Stimulated activated CD4-positive, alpha-beta T cell treated with anti-CD3 and anti-CD28 coated beads, Interleukin-12 subunit alpha, Interleukin-12 subunit beta, amount 100 ng/mL, for 4 hours (primary cell): ENCODE measurements at places on chromosomes 5 and 9.

GRCh38 chr5:155532621-155533311 lies 519.2 kb downstream of the KIF4B start:
- DNase-seq: no peak

DNA sequence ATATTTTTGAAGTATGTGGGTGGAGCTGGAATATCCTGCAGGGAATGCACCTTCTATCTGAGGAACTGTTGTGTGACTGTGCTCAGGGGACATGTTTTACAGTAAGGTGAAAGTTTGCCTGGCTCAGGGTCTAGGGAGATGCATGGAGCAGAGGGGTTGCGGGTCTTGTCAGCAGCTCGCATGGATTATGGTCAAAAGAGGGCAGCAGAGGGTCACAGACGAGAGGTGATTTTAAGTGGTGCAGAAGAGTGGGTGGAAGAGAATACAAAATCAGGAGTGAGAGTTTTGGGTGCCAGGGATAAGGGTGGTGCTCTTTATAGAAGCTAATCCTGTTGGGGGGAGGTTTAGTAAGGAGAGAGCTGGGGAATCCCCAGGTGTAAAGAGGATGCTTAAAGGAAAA lies 53.5 kb upstream of the GRIN3A start:
- no peak for DNase-seq

DNA sequence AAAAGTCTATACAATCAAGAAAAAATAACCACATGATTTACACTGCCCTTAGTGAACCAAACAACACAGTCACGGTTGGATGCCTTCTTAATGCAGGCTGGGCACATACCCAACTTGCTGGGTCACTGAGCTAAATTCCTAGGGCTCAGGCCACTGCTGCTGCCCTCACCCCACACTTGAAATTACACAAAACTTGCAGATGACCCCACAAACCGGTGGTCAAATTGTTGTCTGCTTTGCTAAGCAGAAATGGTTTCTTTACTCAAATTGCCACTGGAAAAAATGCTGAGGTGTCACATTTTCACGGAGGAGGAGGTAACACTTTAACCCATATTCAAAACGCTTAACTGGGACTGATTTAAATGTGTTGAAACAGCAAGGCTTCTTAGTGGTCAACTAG lies 62.4 kb downstream of the HMHB1 start:
- no peak for DNase-seq

- no peak for DNase-seq
These were observed 30.5 kb upstream of the GADD45G start for GRCh38 chr9:89574309-89574708.

DNA sequence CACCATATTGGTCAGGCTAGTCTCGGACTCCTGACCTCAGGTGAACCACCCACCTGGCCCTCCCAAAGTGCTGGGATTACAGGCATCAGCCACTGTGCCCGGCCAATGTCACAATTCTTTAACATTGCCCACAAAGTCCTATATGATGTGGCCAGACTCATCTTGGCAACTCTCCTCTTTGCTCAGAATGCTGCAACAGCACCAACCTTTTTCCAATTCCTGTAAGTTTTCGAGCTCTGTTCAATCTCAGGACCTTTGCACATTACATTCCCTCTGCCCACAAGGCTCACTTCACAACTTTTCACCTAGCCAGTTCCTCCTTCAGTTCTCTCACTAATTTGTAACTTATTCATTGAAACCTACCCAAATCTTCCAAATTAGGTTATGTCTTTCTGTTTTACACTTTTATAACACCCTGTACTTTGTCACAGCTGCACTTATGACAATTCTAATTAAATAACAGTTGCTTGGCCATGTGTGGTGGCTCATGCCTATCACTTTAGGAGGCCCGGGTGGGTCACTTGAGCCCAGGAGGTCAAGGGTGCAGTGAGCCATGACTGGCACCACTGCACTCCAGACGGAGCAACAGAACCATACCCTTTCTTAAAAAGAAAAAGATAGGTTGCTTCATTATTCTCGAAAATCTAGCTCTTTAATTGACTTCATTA lies 30.9 kb upstream of the GLDC start:
- DNase-seq: no peak

- DNase-seq: no peak
These were observed 82.1 kb downstream of the HRH2 start for GRCh38 chr5:175740014-175740413.

GRCh38 chr5:174910245-174910737 lies 185.9 kb downstream of the MSX2 start:
- peak; percentile 51 for DNase-seq

DNA sequence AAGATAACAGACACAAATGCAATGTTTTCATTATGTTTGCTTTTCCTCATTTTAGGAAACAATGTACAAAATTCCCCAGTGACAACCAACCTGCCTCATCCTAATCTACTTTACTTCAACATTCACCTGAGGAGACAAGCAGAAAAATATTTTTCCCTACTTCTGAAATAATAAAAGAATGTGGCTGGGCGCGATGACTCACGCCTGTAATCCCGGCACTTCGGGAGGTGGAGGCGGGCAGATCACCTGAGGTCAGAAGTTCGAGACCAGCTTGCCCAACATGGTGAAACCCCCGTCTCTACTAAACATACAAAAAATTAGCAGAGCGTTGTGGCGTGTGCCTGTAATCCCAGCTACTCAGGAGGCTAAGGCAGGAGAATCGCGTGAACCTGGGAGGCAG lies 36.9 kb downstream of the MYO10 start:
- DNase-seq: no peak

DNA sequence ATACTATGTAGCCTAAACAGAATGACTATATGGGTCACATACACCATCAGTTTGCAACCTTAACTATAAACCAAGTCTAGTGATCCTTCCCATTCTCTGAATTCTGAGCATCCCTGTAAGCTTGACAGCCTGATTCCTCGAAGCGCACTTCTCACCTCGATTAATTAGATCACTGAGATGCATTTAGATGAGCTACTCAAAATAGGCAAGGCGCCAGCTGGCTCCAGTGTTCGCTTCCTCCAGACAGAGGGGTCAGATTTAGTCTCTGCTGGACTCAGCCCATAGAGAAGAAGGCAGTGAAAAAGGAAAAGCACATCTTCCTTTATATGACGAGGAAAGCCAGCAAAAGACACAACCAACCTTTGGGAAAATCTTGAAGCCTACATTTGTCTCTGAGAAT lies 371.5 kb downstream of the MLLT3 start:
- no peak for DNase-seq

DNA sequence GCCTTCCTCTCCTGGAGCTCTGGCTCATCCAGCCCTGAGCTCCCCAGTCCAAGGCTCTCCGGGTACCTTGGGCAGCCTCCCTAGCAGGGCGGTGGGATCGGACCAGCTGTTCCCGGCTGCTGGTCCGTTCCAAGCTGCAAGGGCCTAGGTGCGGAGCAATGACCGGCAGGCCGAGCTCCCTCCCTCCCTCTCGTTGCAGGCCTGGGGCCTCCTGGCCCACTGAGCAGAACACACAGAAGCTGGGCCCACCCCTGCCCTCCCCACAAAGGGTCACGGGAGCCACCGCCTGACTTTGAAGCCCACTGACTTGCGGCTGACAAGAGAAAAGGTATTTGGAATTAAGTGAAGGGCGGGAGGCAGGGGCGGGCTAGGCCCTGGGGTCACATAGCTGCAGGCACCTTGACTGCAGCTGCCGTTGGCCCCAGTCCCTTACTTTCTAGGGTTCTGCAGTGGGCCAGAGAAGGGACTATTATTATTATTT lies 104.7 kb upstream of the IER5L start:
- no peak for DNase-seq

DNA sequence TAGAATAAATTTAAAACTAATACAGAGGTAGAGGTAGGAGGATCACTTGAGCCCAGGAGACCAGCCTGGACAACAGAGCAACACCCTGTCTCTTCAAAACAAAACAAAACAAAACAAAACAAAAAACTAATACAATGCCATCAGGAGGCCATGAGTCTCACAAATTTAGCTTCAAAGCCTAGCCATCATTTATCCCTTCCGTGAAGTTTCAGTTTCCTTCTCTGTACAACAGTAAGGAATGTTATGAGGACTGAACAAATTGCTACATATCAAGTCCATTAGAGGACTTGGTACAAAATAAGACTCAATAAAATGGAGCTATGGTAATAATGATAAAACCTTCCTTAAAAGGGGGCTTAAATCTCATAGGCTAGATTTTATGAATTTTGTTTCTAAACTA lies 60.8 kb downstream of the MAPKAP1 start:
- no peak for DNase-seq

DNA sequence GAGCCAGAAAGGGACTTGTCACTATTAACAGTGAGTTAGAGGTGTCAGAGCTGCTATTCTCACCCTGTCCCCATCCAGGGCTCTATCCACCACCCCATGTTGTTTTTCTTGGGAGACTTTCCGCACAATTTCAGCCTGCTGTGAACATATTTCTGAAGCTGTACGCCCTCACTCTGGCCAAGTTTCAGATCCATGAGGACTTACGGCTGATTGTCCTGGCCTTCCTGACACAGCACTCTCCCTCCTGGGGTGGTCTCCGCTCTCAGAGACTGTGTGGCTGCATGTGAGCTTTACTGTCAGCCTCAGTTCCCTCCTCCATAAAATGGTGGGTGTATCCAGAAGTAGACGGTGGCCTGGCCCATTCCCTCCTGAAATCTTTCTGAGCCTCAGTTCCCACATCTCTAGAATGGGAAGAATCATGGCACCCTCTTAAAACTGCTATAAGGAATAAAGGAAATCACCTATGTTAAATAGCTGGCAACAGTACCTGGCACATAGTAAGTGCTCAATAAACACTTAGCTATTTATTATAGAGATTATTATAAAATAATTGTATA lies 804 bp upstream of the IL17B start:
- DNase-seq: no peak

DNA sequence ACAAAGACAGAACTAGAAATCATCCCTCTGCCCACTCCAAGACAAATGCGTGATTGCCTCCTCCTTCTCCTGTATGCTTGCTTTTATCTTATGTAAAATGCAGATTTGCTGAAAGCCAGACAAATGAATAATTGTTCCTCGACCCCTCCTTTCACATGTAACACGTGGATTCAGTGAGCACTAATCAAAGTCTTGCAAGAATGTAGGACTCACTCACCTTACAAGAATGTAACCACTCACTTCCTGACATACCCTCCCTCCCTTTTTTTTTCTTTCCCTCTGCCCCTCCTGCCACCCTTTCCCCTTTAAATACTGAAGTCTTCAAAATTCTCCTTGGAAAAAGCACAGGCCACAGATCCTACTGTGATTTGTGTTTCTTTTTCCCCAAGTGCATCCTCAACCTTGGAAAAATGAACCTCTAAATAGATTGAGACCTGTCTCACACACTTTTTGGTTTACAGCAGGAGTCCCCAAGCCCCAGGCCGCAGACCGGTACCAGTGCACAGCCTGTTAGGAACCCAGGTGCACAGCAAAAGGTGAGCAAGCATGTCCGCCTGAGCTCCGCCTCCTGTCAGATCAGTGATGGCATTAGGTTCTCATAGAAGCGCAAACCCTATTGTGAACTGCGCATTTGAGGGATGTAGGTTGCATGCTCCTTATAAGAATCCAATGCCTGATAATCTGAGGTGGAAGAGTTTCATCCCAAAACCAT lies 29.4 kb upstream of the HSD17B3 start:
- no peak for DNase-seq

DNA sequence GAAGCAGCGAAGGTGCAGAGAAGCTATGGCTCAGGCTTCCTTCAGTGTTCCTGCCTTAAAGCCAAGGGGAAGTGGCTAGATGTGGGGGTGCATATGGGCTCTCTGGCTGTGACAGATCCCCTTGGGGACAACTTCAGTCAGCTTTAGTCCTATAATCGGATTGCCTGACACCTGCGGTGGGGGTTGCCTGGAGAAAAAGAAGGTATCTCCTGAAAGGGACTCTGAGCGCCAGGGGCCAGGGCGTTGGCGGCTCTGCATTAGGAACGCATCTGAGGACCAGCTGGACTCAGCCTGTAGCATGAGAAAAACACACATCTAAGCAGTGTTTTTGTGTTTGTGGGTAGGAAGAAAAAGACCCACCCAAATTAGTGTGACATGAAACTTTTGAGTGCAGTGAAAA lies 84.3 kb upstream of the OTULINL start:
- no peak for DNase-seq

DNA sequence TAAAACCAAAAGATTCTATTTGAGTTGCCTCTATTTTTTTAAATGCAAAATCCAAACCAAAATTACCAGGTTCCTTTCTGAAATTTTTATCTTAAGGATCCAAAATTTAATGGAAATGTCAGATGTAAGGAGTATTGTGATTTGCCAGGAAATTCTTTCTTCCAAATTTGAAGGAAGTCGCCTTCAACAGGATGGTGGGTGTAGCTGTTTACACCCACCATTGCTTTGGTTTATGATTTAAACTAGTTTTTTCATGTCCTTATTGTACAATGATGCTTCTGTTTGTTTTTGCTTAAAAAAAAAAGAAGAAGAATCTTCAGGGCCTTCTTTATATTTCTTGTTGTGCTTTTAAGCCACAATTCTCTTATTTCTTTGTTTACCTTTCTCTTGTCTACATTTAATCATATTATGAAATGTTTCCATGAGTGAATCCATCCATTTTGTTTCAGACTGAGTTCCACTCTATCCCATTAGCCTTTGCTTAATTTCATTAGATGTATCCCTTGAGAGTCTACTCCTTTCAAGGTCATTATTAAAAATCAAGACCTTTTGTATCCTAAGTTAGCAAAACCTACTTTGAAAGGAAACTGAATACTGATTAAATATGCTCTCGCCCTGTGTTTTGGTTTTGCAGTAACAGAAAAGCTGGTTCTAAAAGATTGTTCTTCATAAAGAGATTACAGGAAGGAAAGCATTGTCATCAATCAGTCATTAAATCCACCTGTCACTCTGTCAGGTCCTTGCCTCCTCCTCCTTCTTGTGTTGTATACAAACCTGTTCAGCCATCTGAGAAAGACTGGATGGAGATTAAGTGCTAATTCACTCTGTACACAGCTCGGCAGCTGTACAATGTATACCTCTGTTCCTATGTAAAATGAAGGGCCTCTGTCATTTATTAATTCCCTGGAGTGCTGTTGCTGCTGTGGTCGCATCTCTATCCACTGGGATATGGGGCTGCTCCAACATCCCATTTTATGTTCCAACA lies 45.5 kb upstream of the SLC2A8 start:
- no peak for DNase-seq

DNA sequence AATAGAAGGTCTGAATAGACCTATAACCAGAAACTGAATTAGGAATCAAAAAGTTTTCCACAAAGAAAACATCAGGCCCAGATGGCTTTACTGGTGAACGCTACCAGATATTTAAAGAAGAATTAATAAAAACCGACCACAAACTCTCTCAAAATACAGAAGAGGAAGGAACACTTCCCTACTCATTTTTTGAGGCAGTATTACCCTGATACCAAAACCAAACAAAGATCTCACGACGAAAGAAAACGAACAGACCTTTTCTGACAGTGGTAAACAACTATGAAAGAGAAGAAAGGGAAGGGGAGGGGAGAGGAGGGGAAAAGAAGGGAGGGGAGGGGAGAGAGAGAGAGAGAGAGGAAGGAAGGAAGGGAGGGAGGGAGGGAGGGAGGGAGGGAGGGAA lies 13.5 kb downstream of the B4GALT1 start:
- DNase-seq: no peak

- DNase-seq: no peak
These were observed 141.7 kb upstream of the PRLR start for GRCh38 chr5:35371951-35372426.

GRCh38 chr5:75551471-75551870 lies 39.8 kb downstream of the POLK start:
- no peak for DNase-seq
